ENCODE measurements at places on chromosomes 2 and 18.

GRCh38 chr2:232530626-232531260 is 4.8 kb downstream of the CHRND start:
- DNase-seq: no peak

- DNase-seq: no peak
Measured at GRCh38 chr2:130894326-130894942, 57.7 kb downstream of the ARHGEF4 start.

GRCh38 chr2:17251171-17251570 is 267.1 kb downstream of the RAD51AP2 start:
- DNase-seq: no peak

GRCh38 chr2:237433920-237434676 is 20.1 kb upstream of the COL6A3 start:
- no peak for DNase-seq

DNA sequence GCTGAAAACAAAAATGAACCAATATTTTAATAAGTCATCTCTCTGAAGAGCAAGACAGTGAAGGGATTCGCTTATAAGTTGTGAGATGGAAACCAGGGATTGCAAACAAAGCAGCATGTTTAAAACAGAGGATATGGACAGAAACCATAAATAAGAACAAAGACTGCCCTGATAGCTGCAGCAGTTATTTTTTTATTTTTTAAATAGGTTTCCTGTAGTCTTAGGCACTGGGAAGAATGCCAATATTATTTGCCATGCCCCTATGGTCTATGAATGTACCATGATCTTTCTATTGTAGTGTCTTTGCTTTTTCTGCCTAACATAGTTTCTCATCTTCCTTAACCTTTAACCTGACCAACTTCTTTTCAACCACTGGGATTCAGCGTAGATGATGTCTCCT is 1334.0 kb upstream of the NRXN1 start:
- no peak for DNase-seq

DNA sequence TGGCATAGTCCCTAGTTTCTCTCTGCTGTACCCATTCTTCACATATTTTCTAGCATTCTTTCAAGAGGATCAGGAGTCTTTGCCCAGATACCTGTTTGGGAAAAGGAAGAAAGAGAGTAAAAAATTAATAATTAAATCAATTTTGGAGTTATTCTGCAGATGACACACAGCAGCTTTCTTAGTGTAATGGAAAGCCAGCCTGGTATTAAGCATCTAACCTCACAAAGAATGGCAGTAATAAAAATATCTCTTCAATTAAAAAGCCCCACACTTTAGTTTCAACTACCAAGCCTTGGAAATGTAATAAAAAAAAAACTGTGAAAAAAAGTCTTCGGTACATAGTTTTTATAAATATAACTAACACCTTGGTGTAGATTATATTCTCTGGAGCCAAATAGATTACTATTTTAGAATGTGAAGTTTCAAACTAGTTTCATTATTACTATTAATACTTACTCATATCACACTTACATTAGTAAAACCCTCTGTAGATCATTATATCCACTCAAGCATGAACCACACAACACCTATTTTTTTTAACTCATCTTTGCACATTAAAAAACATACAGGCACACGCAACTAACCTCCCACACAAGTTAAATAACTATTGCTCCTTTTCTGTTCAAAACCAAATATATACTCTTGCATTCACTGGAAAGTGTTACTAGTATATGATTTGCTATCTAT is 90.9 kb downstream of the GPD2 start:
- DNase-seq: no peak

GRCh38 chr2:150462770-150463169 is 24.7 kb downstream of the RND3 start:
- no peak for DNase-seq

GRCh38 chr2:121858847-121859246 is 103.4 kb downstream of the TSN start:
- no peak for DNase-seq

DNA sequence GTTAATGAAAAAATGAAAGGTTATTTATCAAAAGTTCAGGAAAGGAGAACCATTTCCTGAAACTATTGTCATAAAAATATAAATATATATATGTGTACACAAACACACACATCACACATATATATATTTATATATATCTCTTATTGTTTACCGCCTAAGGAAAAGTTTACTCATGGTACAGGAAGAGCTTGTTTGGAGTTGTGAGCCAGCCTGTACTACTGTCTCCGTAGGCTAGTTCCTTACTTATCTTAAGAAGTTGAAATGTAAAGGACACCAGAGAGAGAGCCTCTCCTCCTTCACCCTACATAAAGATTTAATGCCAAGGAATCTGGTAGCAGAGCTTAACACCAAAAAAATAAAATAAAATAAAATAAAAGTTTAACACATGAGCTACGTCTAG is 19.6 kb downstream of the DSC1 start:
- DNase-seq: no peak

- no peak for DNase-seq
Measured at GRCh38 chr18:54150226-54150625, 74.2 kb downstream of the MBD2 start.

- no peak for DNase-seq
Measured at GRCh38 chr18:24461996-24462395, 1.6 kb downstream of the HRH4 start.

- DNase-seq: no peak
Measured at GRCh38 chr2:97769711-97770110, 56.3 kb downstream of the ZAP70 start.

- no peak for DNase-seq
Measured at GRCh38 chr18:70200286-70200685, 5.2 kb downstream of the RTTN start.

DNA sequence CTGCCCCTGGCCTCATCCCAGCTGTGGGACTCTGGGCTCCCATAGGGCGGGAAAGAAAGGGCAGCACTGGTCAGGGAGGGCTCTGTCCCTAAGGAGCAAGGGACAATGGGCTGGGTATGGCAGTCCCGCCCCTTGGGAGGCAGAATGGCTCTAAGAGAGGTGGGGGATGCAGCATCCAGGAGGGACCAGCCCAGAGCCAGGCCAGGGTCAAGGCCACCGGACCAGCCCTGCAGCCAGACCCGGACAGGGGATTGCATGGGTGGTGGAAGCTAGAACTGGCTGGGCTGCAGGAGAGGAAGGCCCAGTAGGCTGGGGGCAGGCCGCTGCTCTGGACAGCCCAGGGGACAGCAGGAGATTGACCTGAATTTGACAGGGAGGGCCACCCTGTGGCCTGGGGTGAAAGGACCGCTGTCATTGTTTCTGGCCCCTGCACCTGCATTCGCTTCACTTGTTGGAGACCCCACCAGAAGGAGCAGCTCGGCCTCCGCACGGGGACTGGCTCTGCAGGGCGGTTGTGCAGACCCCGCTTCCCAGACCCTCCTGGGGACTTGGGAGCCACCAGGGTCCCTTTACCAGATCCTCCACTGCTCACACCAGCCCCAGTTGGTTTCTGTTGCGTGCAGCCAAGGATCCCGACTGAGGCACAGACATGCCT is 14.6 kb downstream of the RAMP1 start:
- DNase-seq: no peak

DNA sequence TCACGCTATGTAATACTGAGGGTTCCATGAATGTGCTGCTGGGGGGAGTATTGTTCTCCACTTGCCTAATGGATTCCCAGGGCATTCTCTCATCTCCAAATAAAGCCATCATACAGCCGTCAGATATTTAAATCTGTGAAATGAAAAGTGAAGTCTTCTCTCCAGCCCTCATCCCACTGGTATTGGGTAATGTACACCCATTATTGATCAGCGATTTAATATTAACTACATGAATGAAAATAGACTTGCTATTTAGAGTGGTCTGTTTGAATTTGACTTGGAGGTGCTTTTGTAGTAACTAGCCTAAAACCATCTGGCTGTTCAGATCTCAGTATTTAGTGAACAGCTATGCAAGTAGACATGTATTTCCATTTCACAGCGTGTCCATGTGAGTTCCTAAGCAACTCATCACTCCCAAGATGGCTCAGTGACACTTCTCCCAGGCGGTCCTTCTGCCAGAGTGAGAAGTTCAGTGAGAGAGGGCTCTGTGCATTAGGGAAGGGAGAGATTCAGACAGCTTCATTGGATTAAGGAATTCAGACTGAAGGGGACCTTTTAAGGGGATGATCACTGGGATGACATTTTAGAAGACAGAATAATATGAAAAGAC is 140.7 kb downstream of the WDSUB1 start:
- no peak for DNase-seq

DNA sequence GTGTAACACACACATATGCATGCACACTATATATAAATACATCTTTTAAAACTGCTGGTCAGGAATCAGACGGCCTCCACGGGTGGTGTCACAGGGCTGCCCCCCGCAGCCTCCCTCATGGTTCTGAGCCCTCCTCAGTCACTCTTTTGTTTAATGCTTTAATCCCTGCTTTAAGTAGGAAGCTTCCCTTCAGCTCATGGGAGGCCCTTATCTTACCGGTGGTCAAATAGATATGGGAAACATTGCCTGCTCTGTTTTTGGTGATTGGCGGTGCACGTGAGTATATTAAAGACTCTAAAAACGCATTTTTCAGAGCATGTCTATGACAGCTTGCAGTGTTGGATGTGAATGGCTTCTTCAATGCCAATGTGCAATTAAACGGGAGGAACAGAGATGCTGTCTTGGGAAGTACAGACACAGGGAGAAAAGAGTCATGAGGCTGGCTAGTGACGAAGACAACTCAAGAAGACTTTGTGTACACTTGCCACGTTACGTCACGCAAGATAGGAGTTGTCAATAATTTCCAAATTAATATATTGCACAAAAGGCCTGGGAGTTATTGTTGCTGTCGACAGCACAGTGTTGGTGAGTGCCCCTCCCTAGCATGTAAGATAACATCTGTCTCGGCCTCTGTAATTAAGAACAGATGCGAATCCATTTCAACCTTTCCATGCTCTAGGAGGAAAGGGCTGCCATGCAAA is 23.3 kb downstream of the GNLY start:
- DNase-seq: no peak

- peak; percentile 6 for DNase-seq
Measured at GRCh38 chr18:40159141-40160017, 1795.7 kb upstream of the PIK3C3 start.

GRCh38 chr18:67665266-67665665 is 148.7 kb upstream of the DSEL start:
- DNase-seq: peak; percentile 2

DNA sequence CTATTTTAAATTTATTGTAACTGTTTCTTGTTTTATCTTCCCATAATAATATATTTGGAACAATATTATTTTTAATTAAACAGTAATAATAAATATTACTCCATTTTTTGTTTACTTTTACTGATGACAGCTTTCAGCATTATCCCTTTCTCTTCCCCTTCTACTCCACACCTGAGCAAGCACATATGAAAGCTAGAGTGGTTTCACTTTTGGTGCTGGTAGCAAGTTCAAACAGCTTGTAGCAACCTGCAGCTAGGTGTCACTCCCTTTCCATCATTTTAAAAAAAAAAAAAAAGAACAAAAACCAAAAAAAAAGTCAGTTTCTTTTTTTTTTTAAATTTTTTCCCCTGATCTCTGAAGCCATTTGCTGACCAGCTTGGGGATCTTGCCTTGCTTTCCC is 801.8 kb downstream of the CCDC85A start:
- DNase-seq: no peak

GRCh38 chr2:15788455-15788829 is 151.9 kb upstream of the MYCN start:
- DNase-seq: no peak

GRCh38 chr2:203710952-203711351 is 4.5 kb downstream of the CD28 start:
- no peak for DNase-seq

DNA sequence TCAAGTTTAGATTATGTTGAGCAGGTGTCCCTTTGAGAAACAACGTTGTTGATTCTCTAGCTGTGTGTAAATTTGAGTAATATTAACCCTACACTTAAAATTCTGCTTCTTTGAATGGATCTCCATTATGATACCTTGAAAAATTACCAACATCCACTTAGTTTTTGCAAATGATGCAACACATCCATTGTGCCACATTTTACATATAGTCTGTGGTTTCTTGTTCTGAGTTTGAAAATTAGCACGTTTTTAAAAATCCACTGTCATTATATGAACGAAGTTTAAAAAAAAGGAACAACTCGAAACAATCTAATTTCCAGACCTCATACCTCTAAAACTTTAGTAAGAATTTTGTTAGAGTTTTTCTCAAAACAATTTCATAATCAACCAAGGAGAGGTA is 37.7 kb downstream of the PIK3C3 start:
- no peak for DNase-seq

- DNase-seq: no peak
Measured at GRCh38 chr2:128314348-128315121, 4.1 kb downstream of the HS6ST1 start.

DNA sequence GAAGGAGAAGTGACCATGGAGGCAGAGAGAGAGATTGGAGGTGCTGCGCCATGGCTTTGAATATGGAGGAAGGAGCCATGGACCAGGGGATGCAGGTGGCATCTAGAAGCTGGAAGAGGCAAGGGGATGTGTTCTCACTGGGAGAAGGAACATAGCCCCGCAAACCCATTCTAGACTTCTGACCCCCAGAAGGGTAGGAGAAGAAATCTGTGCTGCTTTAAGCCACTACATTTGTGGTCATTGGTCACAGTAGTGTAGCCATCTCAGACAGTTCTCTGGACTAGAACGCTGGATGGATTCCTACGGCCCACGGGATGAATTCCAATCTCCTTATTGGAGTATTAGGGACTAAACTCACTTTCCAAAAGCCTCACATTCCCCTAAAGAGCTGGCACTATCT is 67.8 kb downstream of the PTGR3 start:
- DNase-seq: no peak

DNA sequence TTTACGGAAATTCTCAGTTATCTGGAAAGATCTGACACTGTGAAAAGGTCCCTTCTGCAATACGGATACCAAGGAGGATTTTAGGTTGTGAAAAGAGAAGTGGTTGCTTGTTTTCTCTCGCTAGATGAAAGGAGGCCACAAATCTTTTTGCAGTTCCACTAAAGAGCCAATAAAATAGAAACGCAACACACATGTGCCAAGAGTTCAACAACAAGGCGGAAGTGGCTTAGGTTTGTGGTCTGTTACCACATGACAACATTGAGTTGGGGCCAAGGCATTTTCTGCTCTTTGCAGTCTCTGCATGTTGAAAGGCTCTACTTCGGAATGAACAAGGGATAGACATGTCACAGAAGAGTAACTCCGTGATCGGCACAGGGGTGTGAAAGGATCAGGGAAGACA is 115.7 kb upstream of the OSR1 start:
- DNase-seq: peak; percentile 63

DNA sequence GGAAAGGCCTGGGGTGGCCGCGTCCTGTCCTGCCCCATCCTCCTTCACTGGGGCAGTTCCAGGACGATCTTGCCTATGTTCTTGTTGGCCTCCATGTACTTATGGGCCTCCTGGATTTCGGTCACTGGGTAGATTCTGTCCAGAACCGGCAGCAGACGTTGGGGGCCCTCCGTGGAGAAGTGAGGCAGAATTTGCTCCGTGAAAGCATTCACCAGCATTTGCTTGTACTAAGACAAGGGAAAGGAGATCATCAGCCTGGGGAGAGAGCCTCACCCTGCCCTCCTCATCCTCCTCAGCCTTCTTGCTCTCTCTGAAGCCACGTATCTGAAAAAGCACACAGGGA is 1.4 kb upstream of the SF3B6 start:
- DNase-seq: no peak
